ENCODE measurements at places on chromosomes 2 and 18.

DNA sequence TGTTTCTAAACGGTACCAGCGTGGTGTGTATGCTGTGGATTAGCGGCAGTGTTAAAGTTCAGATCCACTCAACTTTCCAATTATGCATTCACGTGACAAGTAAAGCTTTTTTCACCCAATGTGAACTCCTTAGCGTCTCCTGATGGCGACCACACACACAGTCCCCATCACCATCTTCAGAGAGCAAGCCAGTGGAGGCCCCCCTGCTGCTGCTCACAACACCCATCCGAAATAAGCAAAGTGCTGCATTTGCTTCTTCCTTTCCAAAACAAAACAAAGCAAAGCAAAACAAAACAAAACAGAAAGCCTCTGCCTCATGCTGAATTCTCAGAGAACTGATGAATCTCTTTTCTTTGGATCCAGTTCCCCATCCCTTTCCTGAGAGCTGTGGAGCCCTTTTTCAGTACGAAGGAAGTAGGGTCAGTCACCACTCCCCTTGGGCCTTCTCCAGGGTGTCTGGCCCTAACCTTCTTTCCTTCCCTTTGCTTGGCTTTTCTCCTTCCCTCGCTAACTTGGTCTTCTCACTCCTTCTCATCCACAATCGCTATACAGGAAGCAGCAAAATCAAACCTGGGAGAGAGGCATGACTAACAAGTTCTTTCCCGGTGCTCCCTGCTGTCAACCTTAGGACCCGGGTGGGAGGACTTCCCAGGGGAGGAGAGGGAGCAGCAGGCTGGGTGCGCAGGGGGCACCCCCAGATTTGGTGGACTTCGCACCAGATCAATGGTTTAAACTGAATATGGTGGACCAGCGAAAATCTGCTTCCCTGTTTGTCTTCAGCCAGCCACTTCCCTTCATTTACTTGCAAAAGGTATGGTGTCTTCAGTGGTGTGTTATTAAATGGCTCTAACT is 56.0 kb downstream of the NRP2 start:
- DNase-seq: no peak

DNA sequence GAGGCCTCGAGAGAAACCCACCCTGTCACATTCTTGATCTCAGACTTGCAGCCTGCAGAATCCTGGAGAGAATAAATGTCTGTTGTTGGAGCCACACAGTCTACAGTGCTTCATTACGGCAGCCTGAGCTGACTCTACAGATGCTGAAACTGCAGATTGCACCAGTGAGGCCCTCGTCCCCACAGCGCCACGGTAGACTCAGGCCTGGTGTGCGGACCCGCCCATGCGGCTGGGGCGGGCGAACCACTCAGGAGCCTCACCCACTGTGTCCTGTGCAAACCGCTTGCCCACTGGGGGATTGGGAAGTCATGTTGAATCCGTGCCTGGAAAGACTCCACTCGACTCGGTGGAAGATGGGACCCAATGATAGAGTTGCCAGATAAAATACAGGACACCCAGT is 125.2 kb upstream of the COPS8 start:
- DNase-seq: no peak

DNA sequence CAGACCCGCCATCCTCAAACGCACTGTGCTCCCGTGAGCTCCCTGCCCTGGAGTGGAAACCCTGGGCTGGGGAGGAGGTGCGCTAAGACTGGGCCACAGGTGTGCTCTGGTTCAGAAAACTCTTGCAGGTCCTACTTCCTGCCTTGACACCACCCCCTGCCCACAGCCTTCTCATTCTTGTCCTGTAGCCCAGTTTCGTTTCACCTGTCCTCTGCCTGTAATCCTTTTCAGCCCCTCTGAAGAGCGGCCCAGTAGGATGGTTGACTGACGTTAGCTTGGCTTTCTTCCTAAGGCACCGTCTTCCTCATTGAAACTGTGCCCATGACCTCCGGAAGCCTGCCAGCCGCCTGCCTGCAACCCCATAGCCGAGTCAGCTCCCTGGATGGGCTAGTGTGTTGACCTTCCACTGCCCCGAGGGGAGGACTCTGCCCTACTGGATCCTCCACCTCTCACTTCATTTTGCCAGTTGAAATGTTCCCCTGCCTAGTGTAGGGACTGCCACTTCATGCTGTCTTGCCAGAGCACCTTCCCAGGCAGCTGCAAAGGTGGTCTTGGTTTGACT is 116.9 kb downstream of the AGAP1 start:
- DNase-seq: no peak

- DNase-seq: no peak
These were observed 4.8 kb downstream of the ITGA4 start for GRCh38 chr2:181462033-181462432.

DNA sequence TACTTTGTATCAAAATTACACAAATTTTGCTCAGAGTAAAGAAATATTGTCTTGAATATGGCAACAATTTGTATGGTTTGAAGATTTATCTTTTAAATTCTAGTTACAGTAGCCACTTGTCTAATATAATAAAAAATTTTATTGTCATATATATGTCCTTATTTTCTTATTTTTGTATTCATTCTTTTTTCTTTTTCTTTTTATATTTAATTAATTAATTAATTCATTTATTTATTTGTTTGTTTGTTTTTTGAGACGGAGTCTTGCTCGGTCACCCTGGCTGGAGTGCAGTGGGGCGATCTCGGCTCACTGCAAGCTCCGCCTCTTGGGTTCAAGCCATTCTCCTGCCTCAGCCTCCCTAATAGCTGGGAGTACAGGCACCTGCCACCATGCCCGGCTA is 3.7 kb upstream of the CDH19 start:
- DNase-seq: no peak

- DNase-seq: no peak
These were observed 137.5 kb downstream of the INO80D start for GRCh38 chr2:205948496-205948837.

GRCh38 chr18:58632552-58632951 is 3.7 kb upstream of the ALPK2 start:
- DNase-seq: no peak

DNA sequence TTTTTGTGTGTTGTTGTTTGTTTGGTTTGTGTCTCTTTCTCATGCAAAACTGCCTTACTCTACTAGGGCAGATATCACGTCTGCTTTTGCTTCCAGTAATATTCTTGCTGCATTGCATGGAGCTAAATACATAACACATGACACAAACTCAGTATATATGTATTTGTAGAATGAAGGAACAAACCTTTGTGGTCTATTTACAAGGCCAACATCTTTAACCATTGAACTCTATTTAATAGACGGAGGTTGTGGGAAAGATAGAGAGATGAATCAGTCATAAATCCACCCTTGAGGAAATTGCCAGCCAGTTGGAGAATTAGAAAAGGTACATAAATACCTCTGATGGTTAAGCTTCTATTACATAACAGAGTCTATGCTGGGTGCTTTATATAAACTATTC is 26.0 kb upstream of the IL1RL1 start:
- DNase-seq: no peak

- DNase-seq: no peak
These were observed 730.8 kb downstream of the DCC start for GRCh38 chr18:53070788-53071187.

GRCh38 chr18:40035966-40036365 is 1919.1 kb upstream of the PIK3C3 start:
- DNase-seq: no peak

DNA sequence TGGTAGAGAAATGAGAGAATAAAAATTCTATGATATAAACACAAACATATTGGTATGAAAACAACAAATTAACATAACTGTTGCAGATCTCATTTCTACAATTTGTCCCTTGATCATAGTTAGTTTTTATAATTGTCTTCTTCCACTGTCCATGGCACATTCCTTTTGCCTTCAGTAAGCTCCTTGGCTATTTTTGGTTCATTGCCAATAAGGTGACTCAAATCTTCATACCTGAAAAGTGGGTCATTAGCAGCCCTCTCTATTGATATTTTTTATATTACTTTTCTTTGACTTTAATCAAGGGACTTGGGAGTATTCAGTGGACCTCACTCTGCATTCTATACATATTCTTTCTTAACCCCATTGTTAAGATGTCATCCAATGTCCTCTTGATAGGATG is 552.9 kb downstream of the TDRD15 start:
- DNase-seq: no peak

GRCh38 chr18:52582516-52582915 is 242.5 kb downstream of the DCC start:
- DNase-seq: no peak

GRCh38 chr2:152716805-152717227 is 445 bp downstream of the PRPF40A start:
- DNase-seq: peak; percentile 55

GRCh38 chr2:231701456-231702373 is 6.6 kb upstream of the PTMA start:
- DNase-seq: no peak

DNA sequence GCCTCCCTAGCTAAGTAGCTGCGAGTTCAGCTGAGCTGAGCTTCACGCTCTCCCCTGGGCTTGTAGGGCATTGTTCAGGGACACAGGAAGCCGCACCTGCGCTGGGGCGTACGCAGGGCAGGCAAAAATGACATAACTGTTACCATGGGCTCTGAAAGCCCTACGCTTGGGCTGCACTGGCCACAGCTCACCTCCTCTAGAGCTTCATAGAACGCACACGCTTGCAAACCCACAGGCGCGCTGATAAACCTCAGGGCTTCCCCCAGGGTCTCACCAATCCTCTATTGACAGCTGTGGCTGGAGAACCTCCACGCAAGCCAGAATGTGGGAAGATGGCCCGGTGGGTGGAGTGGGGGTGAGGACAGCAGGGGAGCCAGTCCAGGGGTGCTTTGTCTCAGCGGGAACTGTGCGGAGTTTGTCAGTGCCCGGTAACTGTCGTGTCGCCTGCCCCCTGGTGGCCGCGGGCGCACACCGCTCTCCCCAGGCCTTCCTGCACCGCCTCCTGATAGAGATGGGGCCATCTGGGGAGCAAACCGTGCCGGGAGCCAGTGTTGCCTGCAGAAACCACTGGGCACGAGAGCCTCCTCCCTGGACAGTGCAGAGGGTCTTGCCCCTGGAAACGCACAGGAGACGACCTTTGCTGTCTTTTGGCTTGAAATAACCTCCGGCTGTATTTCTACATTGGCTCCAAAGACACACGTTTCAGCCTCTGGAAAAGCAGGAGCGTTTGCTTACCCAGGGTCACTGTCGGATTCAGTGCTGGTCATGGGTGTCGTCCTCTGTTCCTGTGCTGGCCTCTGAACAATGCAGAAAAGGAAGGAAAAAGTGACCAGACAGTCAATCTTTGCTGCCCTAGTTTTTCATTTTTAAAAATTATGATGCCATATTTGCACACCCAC is 17.0 kb upstream of the CIDEA start:
- DNase-seq: peak; percentile 88

DNA sequence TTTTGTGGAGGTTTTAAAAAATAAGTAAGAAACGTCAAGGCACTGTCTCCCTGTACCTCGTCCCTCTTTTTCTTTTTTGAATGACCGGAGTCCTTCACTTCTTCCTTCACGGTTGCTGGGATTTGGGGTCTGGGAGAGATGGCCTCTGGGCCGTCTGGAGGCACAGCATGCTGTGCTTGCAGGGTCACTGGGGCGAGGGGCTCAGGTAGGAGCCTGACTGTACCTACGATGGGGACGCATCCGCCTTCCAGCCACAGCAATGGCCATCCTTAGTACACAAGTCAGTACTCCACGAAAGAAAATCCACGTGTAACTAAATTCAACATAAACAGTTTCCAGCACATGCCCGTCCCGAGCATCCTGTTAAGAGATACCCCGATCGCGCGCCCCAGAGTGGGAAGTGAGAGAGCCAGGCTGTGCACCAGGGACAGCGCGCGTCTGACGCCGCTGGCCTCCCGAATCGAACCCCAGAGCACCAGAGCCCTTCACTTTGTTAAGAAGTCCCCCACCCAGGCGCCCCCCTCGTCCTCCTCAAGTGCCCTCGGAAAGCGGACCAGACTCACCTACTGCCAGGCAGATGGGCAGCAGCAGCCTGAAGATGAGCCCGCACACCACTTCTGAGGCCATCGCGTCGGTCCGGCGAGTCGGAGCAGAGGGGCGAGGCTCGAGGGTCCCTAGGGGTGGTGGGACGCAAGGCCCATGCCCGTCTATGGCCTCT is 1.2 kb downstream of the PIEZO2 start:
- DNase-seq: no peak

DNA sequence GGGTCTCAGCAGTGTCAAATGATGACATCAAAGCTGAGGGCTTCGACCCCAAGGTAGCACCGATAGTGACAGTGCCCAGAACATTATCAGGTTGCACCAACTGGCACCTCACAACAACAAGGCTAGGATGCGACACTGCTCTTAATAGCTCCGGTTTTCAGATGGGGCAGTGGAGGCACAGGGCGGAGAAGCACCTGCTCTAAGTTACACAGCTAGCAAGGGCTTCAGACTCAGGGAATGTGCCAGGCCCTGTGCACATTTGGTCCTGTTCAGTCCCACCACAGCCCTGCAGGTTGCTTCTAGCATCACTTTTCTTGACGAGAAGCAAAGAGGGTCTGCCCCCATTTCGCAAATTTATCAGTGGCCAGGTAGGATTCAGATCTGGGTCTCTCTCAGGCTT is 74.1 kb downstream of the DGKD start:
- peak; percentile 12 for DNase-seq

DNA sequence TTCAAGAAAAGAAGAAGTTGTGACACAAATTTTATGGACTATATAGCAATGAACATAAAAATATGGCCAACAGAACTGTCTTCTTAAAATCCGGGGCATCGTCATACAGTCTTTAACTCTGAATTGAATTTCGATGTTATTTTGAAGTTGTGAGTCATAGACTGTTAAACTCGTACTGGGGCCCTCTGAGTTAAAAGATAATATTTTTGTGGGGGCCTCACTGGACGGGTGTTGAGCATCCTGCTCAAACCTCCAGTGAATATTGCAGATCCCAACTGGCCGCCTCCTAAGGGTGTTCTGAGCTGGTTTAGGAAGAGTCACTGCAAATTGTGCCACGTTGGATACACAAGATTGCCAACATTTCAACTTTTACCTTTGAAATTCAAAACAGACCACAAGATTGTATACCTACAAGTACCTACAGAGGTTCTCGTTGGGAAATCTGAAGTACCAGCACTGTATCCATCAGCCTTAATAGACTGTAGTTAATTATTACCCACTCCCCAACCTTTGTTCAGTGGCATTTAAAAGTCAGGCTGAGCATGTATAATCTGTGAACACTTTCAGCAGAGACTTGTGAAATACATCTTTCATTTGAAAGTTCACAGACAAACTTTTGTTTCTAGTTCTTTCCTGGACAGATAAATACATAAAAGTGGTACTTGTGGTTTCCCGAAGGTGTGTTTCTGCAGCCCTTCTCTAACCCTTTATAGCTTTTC is 27.8 kb downstream of the KLHL23 start:
- no peak for DNase-seq

DNA sequence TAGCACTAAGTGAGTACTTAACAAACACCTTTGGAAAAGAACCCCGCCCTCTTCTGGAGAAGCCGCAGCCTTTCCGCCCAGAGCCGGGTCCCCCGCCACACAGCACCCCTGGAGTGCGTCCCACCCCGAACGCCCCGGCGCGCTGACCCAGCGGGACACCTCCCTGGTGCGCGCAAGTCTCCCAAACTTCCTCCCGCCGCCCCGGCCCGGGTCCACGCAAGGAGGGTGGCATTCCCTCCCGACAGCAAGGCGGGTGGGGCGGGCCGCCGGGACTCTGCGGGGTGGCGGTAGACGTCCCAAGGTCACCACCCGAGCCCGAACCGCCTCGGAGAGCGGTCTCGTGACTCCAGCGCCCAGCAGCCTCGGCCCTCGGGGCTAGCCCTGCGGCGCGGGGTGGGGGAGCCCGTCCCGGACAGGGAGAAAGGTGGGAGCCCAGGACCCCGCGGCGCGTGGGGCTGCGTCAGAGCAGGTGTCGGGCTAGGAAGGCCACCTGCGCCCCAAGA is 598 bp downstream of the CCDC93 start:
- peak; percentile 52 for DNase-seq

Measured in stimulated activated CD8-positive, alpha-beta memory T cell treated with anti-CD3 and anti-CD28 coated beads, Interleukin-4, amount 100 ng/mL, for 48 hours (primary cell).